ENCODE measurements at places on chromosomes 2 and 18.

GRCh38 chr2:74497777-74498499 is 1.5 kb downstream of the LBX2 start:
- H3K27ac ChIP-seq: no peak overlapping the region
- peaks cover 51% of the 10 kb centered on the region for H3K27me3 ChIP-seq
- no peak for DNase-seq
- peaks cover 30% of the 10 kb centered on the region for H3K4me1 ChIP-seq

- H3K4me3 ChIP-seq: no peak overlapping the region
- H3K4me1 ChIP-seq: no peaks in the 10 kb centered on the region
- H3K27ac ChIP-seq: no peak overlapping the region
- no peaks in the 10 kb centered on the region for H3K36me3 ChIP-seq
Measured at GRCh38 chr18:61628085-61628484, 264.7 kb downstream of the RNF152 start.

DNA sequence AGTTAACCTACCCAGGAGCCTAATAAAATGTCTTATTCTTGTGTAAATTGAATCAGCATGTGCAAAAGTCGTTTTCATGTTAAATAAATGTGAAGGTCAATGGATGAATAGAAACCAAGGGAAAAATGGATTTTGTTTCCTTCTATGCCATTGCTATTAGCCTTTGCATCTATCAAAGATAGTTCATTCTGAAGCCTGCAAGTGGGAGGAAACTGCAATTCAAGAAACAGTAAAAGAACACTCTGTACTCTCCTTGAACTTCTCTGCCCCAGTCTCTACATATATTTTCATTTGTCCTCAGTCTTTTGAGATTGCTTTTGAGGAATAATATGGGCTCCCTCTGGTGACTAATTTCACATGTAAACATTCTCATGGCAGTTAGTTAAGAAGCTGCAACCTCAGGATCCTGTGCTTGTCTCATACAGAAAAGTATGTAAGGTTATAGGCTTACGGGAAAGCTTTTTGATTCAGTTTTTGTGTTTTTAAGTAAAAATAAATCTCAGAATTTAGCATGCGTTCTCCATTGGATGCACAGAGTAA is 1590.0 kb upstream of the LRRTM1 start:
- H3K4me1 ChIP-seq: no peaks in the 10 kb centered on the region
- no peaks in the 10 kb centered on the region for H3K27me3 ChIP-seq
- no peak overlapping the region for H3K4me3 ChIP-seq
- DNase-seq: no peak
- H3K36me3 ChIP-seq: no peaks in the 10 kb centered on the region

DNA sequence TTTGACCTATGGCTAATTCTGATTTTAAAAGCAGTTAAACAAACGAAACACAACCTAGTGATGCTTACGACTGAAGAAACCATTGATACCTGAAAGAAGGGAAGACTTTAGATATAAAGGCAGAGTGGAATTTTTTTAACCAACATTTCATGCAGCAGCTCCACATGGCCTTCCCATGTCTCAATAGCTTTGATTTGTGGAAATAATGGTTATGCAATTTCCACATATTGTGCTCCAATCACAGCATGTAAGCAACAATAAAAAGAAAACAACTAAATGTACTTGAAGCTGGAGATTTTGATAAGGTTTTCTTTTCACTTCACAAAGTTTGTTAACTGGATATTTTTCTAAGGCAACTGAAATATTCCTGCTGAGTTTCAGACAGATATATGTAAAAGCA is 82.0 kb upstream of the SLC39A10 start:
- peak overlapping the region; percentile 54 for H3K27ac ChIP-seq
- H3K36me3 ChIP-seq: no peaks in the 10 kb centered on the region
- H3K4me1 ChIP-seq: peaks cover 77% of the 10 kb centered on the region

- peaks cover 14% of the 10 kb centered on the region for H3K36me3 ChIP-seq
- no peak overlapping the region for H3K4me3 ChIP-seq
- peaks cover 3% of the 10 kb centered on the region for H3K27me3 ChIP-seq
- DNase-seq: no peak
- no peak overlapping the region for H3K27ac ChIP-seq
Measured at GRCh38 chr2:172198361-172198760, 95.7 kb upstream of the DLX2 start.

- no peak overlapping the region for H3K4me3 ChIP-seq
- DNase-seq: no peak
- H3K27me3 ChIP-seq: no peaks in the 10 kb centered on the region
- no peaks in the 10 kb centered on the region for H3K36me3 ChIP-seq
Measured at GRCh38 chr2:41930807-41931566, 116.8 kb upstream of the PKDCC start.

DNA sequence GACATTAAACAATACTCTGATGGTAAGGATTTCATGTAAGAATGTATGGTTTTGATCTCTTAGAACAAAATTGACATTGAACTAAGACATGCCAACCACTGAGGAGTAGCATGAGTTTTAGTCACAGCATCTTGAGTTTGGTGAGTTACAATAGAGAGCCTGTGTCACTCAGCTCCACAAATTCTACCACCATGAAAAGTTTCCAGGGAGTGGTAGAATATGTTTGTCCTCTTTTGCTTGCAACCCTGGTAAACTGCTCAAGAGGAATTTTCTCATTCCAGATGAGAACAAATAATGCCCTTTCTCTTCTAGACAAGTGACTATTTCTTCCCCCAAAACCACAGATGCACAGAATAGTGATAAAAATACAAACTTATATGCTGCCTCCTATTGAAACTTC is 502.0 kb upstream of the VRK2 start:
- H3K4me3 ChIP-seq: no peak overlapping the region
- peaks cover 2% of the 10 kb centered on the region for H3K4me1 ChIP-seq
- H3K36me3 ChIP-seq: no peaks in the 10 kb centered on the region
- H3K27me3 ChIP-seq: peaks cover 8% of the 10 kb centered on the region
- no peak for DNase-seq

- H3K27me3 ChIP-seq: no peaks in the 10 kb centered on the region
- no peak for DNase-seq
- no peak overlapping the region for H3K27ac ChIP-seq
- H3K4me1 ChIP-seq: no peaks in the 10 kb centered on the region
- H3K36me3 ChIP-seq: no peaks in the 10 kb centered on the region
Measured at GRCh38 chr2:379778-380177, 91.9 kb upstream of the ALKAL2 start.

DNA sequence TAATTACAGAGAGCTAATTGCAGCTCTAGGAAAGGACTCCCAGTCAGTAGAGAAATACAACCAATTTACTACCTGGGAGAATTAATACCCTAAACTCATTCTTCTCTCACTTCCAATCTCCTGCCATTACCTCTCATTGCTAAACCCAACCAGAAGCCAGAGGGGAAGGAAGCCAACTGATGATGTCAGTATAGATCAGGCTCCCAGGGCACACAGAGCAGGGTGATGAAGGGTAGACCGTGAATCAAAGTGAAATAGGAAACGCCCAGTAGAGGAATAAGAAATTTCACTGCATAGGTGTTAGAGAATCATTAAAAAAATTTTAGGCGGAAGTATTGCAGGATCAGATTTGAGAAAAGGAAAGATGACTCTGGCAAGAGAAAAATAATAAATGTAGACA is 456.8 kb upstream of the NXPH2 start:
- no peak overlapping the region for H3K27ac ChIP-seq
- no peaks in the 10 kb centered on the region for H3K27me3 ChIP-seq
- no peak overlapping the region for H3K4me3 ChIP-seq
- H3K4me1 ChIP-seq: no peaks in the 10 kb centered on the region
- H3K36me3 ChIP-seq: no peaks in the 10 kb centered on the region

- peaks cover 5% of the 10 kb centered on the region for H3K27me3 ChIP-seq
- no peak overlapping the region for H3K27ac ChIP-seq
- no peaks in the 10 kb centered on the region for H3K36me3 ChIP-seq
- H3K4me3 ChIP-seq: no peak overlapping the region
Measured at GRCh38 chr18:67550872-67551520, 34.5 kb upstream of the DSEL start.

GRCh38 chr18:69948919-69949537 is 1.4 kb upstream of the CD226 start:
- peak; percentile 83 for DNase-seq
- H3K4me1 ChIP-seq: peaks cover 46% of the 10 kb centered on the region
- no peak overlapping the region for H3K27ac ChIP-seq

- no peak for DNase-seq
- H3K4me1 ChIP-seq: peaks cover 3% of the 10 kb centered on the region
- no peak overlapping the region for H3K27ac ChIP-seq
- peaks cover 2% of the 10 kb centered on the region for H3K27me3 ChIP-seq
Measured at GRCh38 chr2:99698896-99699295, 209.1 kb upstream of the REV1 start.

GRCh38 chr2:195151711-195152110 is 505.3 kb upstream of the SLC39A10 start:
- no peak overlapping the region for H3K4me3 ChIP-seq
- H3K36me3 ChIP-seq: no peaks in the 10 kb centered on the region
- DNase-seq: no peak

DNA sequence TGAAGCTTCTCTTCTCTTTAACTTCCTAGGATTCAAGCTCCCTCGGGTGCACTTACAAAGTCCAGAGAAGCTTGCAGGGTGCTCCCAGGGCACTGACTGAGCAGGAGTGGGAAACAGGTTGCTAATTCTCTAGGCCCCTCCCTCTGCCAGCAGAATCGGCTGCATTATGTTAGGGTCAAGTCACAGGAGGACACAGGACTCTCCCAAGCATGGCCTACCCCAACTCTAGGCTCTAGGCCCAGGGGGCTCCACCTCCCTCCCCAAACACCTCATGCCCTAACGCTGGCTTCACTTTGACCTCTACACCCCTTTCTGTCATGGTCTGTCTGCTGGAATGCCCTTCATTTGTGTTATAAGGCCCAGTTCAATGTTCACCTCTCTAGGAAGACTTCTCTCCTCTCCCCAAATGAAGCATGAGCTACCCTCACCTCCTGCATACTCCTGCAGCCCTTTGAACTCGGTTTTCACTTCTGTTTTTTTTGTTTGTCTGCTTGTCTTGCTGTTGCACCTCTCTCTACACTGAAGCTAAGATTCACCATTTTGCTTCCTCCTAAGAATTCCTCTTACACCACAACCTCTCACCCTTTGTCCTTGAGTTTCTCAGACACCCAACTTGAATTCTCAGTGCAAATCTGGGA is 521.8 kb upstream of the ID2 start:
- H3K36me3 ChIP-seq: no peaks in the 10 kb centered on the region
- H3K27ac ChIP-seq: no peak overlapping the region
- no peak for DNase-seq
- H3K4me3 ChIP-seq: no peak overlapping the region
- peaks cover 8% of the 10 kb centered on the region for H3K4me1 ChIP-seq
